ENCODE measurements at places on chromosomes 13 and 19.

DNA sequence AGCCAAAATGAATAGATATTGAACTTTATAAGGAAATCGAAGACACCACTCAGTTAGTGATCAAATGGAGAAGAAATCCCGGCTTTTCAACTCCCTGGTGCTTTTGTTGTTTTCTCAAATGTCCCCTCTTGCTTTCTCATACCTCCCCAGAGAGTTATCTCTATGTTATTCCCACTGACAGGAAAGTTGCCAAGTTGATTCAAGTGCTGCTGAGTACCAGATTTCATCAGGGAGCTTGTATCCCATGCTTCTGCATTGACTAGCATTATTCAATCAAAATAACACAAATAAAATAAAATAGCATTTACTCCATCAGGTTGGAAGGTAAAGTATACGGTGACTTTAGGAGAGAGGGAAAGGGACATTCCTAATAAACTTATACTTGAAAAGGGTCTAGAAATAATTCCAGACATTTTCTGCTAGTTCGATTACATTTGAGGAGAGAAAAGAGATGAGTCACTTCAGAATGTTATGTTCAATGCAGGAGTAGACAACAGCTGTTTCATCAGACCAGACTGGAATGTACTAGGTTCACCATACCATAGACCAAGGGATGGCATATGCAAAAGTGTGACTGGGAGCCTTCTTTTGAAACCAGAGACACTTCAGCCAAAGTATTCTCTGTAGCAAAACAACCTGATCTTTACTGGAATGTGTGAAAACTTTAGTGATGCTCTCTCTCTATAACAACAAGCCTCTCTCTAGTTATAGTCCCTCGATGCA lies 397.8 kb downstream of the FGF14 start:
- no peak for DNase-seq

GRCh38 chr13:43564952-43565351 lies 221.8 kb downstream of the ENOX1 start:
- DNase-seq: no peak

DNA sequence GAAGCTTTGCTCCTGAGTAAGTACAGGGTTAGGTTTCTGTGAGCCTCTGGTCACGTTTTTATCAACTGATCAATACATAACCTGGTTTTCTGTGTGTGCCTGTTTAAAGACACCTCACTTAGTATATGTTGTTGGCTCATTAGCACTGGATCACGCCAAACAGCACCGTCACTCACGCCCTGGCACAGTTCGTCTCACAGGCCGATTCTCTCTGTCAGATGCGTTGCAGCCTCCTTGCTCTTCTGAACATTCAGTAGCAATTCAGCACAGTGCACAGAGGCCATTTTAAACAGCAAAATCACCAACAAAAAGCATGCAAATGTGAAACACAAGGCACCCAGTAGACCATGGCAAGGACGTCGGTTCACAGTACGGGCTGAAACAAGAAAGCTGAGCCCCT lies 288.5 kb downstream of the IRS2 start:
- no peak for DNase-seq

DNA sequence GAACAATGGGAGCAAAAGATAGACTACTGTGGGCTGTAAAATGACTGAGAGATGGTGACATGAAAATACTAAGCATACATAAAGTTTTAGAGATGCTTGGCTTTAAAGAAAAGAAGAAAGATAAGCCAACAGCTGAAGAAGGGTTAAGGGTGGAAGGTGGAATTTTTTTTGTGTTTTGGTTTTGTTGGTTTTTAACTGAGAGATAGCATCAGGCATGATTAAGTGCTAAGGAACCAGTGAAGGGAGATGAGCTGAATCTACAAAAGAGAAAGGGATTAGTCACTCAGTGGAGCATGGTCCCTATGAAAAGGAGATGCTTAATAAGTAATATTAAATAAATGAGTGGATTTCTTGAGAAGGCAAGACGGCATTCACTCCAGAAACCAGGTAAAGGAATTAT lies 12.5 kb upstream of the TBC1D4 start:
- DNase-seq: no peak

GRCh38 chr13:103192511-103193135 lies 126.4 kb upstream of the SLC10A2 start:
- no peak for DNase-seq

DNA sequence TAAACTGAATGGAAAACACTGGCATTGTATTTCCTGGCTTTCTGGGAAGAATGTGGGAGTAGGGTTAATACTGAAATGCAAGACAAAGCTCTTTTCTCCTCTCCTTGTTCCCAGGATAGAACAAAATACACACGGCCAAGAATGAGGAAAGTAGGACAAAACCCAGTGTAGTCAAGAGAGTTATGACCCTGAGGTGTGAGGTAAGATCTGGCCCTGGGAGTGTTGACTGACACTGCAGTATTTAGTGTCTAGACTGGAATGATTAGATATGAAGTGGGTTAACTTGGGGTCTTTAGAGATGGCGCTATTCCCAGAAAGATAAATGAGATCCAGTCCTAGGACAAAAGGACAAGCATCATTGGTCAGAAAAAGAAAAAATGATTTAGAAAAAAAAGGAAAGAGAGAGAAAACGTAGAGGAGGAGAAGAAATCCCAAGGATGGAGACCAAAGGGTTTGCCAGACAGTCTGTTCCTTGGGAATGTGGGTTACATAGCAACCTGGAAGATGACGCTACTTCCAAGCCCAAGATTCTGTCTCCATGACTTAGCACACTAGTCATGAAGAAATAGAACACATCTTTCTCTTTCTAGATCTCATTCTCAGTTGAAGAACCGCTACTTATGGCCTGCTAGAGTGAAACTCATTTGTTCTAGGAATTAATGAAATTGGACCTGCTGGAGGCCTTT lies 543.6 kb upstream of the GPC6 start:
- no peak for DNase-seq

- no peak for DNase-seq
Measured at GRCh38 chr13:45717349-45717748, 15.2 kb downstream of the CBY2 start.

DNA sequence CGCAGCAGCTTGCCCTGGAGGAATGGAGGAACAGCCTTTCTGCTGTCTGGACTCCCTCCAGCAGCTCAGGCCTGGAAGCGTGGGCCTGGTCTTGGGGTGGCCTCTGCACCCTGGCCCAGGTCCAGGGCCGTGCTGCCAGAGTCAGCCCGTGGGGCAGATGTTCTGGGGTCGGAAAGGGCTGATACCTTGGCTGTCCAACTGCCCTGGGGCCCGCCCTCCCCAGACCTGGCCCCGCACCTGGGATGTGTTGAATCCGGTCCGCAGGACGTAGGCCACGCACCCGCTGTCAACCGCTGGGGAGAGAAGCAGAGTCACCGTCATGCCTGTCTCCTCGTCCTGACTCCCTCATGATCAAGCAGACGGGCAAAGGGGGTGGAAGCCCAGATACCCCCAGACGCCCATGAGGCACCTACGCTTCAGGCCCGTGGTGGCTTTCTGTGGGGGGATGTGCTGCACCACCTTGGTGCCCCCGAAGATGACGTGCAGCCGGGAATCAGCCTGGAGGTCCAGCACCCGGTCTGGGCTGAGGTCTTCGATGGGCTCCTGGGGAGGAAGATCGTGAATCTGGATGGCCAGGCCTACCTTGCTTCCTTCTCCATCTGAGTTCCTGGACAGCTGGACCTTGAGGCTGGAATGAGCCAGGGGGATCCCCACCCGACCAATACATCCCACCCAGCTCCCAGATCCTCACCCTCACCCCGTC lies 7.7 kb downstream of the ATP13A1 start:
- DNase-seq: no peak

GRCh38 chr13:28204690-28205443 lies 66.5 kb downstream of the PAN3 start:
- no peak for DNase-seq

- DNase-seq: no peak
Measured at GRCh38 chr19:1132552-1133383, 29.0 kb downstream of the GPX4 start.

All from NCI-H2081 treated with DMSO at 0.1 percent for 48 hours (cell line).